ENCODE measurements at places on chromosomes 6 and 20.

- DNase-seq, result no peak
Observed at GRCh38 chr6:158850807-158851115, 31.6 kb upstream of the EZR start.

DNA sequence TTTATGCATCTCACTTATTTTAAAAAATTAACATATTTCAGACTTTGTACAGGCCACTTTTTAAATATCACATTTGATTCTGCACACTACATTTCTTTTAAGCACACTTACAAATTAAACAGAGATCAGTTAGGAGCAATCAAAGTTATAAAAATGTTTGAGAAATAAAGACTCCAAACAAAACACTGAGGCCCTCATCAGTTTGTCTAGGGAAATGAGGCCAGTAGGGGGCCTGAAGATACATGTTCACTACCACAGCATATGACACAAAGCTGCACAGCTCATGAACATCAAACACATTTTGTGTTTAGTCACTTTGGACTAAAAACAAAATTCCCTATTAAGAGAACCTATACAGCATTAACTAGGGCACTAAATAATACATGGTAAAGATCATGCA, 180.5 kb downstream of the PDE7B start:
- DNase-seq, result no peak

DNA sequence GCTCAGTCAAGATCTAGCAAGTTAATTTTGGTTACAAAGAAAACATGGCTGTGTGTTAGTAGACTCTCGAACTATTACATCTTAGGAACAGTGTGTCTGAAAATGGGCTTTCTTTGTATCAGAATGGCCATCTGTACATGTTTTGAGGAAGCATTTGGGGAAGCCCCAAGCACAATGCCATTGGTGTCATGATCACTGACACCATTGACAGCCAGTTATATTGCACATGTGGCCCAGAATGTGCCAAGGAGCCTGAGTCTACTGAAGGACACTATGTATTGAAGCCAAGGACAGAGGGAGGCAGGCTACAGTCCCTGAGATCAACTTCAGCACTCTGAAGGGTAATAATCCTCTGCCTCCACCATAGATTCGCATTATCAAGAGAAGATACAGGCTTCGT, 12.6 kb upstream of the FAM50B start:
- no peak for DNase-seq

- DNase-seq, result no peak
Observed at GRCh38 chr6:122389704-122390372, 9.6 kb upstream of the HSF2 start.

DNA sequence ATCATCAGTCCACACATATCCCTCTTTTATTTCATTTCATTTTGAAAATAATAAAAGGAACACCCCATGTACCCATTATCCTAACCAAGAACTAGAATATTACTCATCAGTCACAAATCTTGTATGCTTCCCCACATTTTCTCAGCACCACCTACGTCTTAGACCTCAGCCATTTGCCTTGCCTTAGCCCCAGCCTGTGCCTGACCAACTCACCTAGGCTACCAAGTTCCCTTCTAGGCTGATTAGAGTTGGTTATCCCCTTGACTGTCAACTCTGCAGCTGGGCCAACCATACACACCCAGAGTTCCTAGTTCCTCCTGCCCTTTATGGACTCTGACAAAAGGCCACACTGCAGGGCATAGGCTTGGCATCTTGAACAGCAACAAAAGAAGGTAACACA, 33.4 kb upstream of the IPCEF1 start:
- no peak for DNase-seq

- DNase-seq, result no peak
Observed at GRCh38 chr6:82612475-82613039, 248.9 kb downstream of the TPBG start.

- no peak for DNase-seq
Observed at GRCh38 chr6:44085219-44085618, 42.0 kb downstream of the MRPL14 start.

DNA sequence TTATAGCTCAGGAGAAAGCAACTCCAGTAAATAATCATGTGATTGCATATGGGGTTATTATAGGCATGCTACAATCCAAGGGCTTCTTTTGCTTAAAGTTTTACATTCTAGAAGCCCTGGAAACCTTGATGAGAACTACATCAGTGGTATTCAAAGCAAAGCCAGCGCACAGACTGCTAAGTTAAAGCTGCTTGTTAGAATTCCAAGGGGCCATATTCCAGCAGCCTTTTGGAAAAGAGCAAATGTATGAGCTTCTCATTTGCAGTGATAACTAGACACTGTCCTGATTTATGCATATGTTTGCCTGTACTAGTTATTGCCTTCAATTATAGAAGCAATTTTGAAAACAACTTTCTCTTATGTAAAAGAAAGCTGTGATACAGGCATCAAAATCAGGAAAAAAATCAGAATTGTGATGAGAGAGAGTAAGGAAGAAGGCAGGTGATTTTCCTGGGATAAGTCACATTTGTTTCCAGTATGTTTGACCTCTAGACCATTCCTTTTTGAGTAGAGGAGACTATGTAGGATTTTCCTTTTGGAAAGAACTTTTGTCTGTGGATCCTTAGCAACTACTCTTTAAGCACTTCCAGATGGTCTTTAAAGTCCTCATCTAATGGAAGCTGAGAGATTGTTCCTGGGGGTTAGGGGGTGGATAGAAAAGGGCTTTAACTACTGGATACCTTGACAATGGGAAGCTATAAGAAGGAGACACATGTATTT, 159.2 kb downstream of the PLCB4 start:
- DNase-seq, result no peak

- no peak for DNase-seq
Observed at GRCh38 chr20:48783533-48784272, 44.1 kb downstream of the PREX1 start.

Measured in stimulated activated CD4-positive, alpha-beta T cell treated with anti-CD3 and anti-CD28 coated beads, Interleukin-15, amount 100 ng/mL, for 1 hour (primary cell).